Activated T-helper 2 cell treated with anti-CD3 and anti-CD28 coated beads, Interferon-gamma antibody, Interleukin-2, Interleukin-4, amounts not matched to agents 10 μg/mL and 5 μg/mL and 100 μg/mL, durations not matched to agents 14 hours and 24 hours and 36 hours (primary cell): ENCODE measurements at places on chromosomes 7 and 10. TPM values are rescaled to one million over a fixed set of nuclear protein-coding genes. Genes with fewer than 3 reads are reported as not detected.

DNA sequence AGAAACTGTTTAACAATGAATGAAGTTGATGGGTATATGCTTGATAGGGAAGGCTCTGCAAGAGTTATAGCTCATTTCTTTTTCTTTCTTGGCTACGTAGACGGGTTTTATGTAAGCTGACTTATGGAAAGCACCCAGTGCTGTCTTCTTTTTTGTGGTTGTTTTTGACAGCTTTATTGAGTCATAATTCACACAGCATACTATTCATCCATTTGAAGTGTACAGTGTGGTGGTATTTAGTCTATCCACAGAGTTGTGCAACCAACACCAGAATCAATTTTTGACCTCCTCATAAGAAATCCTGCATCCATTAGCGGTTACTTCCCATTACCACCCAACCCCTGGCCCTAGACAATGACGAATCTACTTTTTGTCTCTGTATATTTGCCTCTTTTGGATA is 240.6 kb upstream of the KIAA1217 start:
- no peak overlapping the region for H3K27ac ChIP-seq
- no peaks in the 10 kb centered on the region for H3K27me3 ChIP-seq
- H3K36me3 ChIP-seq = no peaks in the 10 kb centered on the region
- no peaks in the 10 kb centered on the region for H3K4me1 ChIP-seq
- DNase-seq = no peak

GRCh38 chr7:2181077-2181854 is 51.5 kb downstream of the MAD1L1 start:
- no peaks in the 10 kb centered on the region for H3K4me1 ChIP-seq
- H3K4me3 ChIP-seq = no peak overlapping the region
- H3K27ac ChIP-seq = no peak overlapping the region

GRCh38 chr10:104622598-104623209 is 18.4 kb upstream of the SORCS3 start:
- peaks cover 23% of the 10 kb centered on the region for H3K27me3 ChIP-seq
- no peaks in the 10 kb centered on the region for H3K4me1 ChIP-seq
- H3K27ac ChIP-seq = no peak overlapping the region
- DNase-seq = no peak
- H3K4me3 ChIP-seq = no peak overlapping the region

- H3K4me3 ChIP-seq = no peak overlapping the region
- H3K36me3 ChIP-seq = no peaks in the 10 kb centered on the region
- H3K4me1 ChIP-seq = no peaks in the 10 kb centered on the region
- H3K27me3 ChIP-seq = peaks cover 41% of the 10 kb centered on the region
- no peak for DNase-seq
Measured at GRCh38 chr10:70247360-70247759, 14.1 kb upstream of the PPA1 start.

DNA sequence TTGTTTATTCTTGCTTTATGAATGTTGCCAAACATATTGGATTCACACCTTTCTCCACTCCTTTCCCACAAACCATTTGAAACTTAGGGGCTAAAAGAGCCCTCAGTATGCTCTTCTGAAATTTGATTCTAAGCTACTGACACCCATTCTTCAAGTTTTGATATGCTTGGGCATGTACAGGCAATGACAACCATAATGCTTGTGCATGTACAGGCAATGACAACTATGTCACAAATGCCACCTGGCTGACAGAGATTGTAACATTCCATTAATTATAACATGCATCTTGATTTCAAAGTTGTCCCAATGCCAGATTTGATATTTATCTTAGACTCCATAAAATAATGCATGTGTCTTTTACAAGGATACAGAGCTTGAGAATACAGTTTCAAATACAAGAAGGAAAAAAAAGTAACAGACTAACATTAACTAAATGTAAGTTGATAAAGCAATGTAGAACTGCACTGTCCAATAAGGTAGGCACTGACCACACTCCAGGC is 17.5 kb upstream of the CDK1 start:
- H3K27me3 ChIP-seq = peaks cover 16% of the 10 kb centered on the region
- no peak overlapping the region for H3K4me3 ChIP-seq
- no peak overlapping the region for H3K27ac ChIP-seq
- DNase-seq = no peak

The ANKRD22 gene
- total RNA-seq = not detected in 2 replicates

DNA sequence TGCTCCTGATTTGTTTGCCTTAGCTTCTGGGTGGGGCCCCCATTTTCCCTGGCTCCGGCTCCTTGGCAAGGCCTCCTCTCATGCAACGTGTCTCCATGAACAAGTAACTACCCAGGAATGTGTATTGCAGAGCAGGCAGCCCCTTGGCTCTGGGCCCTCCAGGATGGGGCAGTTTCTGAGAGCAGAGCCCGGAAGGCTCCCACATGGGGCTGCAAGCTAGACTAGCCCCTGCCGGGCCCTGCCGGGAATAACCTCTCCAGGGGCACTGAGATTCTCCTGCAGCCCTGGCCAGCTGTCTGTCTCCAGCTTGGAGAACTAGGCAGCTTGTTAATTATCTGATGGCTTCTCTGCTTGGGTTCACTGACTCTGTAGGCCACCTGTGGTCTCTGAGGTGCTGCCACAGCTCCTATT is 184.0 kb upstream of the INHBA start:
- peaks cover 64% of the 10 kb centered on the region for H3K4me1 ChIP-seq
- no peaks in the 10 kb centered on the region for H3K27me3 ChIP-seq
- H3K27ac ChIP-seq = no peak overlapping the region
- peaks cover 18% of the 10 kb centered on the region for H3K36me3 ChIP-seq
- no peak for DNase-seq
- no peak overlapping the region for H3K4me3 ChIP-seq

The AKR1C8 gene
- not detected in 2 replicates for total RNA-seq

DNA sequence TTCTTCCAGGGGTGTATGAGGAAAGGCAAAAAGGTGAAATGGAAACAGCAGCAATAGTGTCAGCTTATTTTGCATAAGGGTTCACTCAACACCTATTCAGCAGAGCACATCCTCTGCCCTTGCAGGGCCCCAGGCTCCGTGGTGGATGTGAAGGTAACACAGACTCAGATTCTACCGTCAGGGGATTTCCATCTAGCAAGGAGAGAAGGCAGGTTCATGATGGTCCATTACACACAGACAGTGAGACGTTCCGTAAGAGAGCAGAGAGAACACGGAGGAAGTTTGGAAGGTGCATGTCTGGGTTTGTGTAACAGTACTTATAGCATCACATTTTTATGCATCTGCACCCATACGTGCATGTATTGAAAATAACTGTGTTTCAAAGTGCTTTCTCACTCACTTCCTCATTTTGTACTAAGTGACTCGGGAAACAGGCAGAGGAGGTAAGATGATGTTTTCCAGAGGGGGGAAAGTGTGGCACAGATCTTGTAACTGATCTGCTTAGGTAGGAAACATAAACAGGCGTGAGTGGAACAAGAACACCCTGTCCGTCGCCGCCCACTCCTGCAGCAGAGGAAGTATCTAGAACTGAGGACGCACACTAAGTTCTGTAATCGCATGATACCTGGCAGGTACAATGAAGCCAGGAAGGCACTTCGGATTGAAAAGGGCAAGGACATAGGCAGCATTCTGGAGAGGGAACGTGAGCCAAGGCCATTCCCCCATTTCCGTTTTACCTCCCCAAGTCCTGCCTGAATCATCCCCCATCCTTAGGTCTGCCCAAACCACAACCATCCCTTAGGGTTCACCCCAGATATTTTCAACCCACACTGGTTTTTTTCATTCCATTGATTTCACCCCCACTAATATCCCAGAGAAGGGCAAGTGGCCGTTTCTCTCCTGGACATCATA is 1.0 kb upstream of the ENO4 start:
- H3K4me1 ChIP-seq = no peaks in the 10 kb centered on the region
- H3K27ac ChIP-seq = no peak overlapping the region
- no peaks in the 10 kb centered on the region for H3K36me3 ChIP-seq
- no peak for DNase-seq
- H3K27me3 ChIP-seq = peaks cover 51% of the 10 kb centered on the region

The GIMAP1 gene
- 3.9 and 4.5 TPM in 2 replicates for total RNA-seq

DNA sequence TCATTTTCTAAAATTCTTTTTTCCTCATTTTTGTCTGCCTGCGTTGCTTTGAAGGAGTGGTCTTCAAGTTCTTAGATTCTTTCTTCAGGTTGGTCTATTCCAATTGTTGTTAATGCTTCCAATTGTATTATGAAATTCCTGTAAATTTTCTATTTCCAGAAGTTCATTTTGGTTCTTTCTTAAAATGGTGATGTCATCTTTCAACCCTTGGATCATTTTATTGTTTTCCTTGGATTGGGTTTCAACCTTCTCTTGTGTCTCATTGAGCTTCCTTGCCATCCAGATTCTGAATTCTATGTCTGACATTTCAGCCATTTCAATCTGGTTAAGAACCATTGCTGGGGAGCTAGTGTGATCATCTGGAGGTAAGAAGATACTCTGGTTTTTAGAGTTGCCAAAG is 33.1 kb downstream of the PNLIPRP2 start:
- H3K27ac ChIP-seq = no peak overlapping the region
- H3K4me1 ChIP-seq = no peaks in the 10 kb centered on the region
- no peak for DNase-seq
- peaks cover 3% of the 10 kb centered on the region for H3K27me3 ChIP-seq

The ASZ1 gene
- total RNA-seq = not detected in 2 replicates

- no peak overlapping the region for H3K27ac ChIP-seq
- H3K4me1 ChIP-seq = no peaks in the 10 kb centered on the region
- H3K4me3 ChIP-seq = no peak overlapping the region
- DNase-seq = no peak
- H3K27me3 ChIP-seq = peaks cover 17% of the 10 kb centered on the region
Measured at GRCh38 chr10:70074165-70074564, 21.5 kb downstream of the MACROH2A2 start.

- no peaks in the 10 kb centered on the region for H3K36me3 ChIP-seq
- H3K27me3 ChIP-seq = no peaks in the 10 kb centered on the region
- no peak overlapping the region for H3K27ac ChIP-seq
- no peaks in the 10 kb centered on the region for H3K4me1 ChIP-seq
- no peak overlapping the region for H3K4me3 ChIP-seq
- DNase-seq = no peak
Measured at GRCh38 chr7:130387628-130388403, 7.5 kb downstream of the CPA1 start.

DNA sequence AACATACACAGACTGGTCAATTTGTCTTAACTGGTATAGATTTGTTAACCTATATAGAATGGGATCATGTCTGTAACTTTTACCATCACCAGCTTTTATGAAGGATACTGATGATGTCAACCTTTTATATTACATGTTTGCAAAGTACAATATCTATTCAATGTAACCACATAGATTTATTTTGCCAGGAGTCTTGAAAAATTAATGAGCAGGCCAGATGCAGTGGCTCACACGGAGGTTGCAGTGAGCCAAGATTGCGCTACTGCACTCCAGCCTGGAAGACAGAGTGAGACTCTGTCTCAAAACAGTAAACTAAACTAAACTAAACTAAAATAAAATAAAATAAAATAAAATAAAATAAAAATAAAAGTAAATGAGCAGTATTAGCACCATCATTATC is 30.0 kb upstream of the PARD3 start:
- DNase-seq = no peak
- no peak overlapping the region for H3K4me3 ChIP-seq
- no peaks in the 10 kb centered on the region for H3K36me3 ChIP-seq
- no peaks in the 10 kb centered on the region for H3K27me3 ChIP-seq
- H3K27ac ChIP-seq = no peak overlapping the region
- no peaks in the 10 kb centered on the region for H3K4me1 ChIP-seq

DNA sequence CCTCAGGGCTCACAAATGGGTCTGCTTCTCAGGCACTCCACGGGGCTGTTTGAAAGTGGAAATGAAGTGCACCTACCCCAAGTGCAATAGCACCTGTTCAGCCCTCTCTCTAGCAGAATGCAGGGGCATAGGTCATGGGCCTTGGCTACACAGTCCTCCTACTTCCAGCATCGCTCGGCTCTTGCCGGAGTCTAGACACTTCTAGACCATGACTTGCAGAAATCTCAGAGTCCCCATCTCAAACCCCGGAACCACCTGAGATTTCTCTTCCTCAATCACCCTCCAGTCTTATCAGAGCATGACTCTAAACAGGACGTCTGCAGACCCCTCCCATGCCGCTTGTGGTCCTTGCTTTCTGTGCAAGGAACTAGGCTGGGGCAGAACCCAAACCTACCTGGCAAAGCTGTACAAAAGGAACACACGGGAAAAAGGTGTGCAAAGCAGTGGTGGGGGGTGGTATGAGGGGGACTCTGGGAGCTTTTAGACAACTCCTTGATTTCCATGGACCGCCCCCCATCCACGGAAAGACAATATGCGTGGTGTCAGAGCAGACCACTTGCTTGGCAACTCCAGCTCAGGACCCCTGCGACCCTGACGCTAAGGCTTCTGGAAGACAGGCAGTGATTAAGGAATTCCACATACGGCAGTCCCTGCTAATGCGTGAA is 13.8 kb downstream of the TMEM273 start:
- H3K27me3 ChIP-seq = no peaks in the 10 kb centered on the region
- no peak for DNase-seq
- no peak overlapping the region for H3K4me3 ChIP-seq
- peaks cover 62% of the 10 kb centered on the region for H3K4me1 ChIP-seq

- no peaks in the 10 kb centered on the region for H3K4me1 ChIP-seq
- H3K27me3 ChIP-seq = no peaks in the 10 kb centered on the region
- H3K36me3 ChIP-seq = no peaks in the 10 kb centered on the region
- no peak overlapping the region for H3K27ac ChIP-seq
- H3K4me3 ChIP-seq = no peak overlapping the region
Measured at GRCh38 chr7:1323178-1324027, 90.7 kb downstream of the UNCX start.

The DNAJC9 gene
- 50.8 and 52.7 TPM in 2 replicates for total RNA-seq

DNA sequence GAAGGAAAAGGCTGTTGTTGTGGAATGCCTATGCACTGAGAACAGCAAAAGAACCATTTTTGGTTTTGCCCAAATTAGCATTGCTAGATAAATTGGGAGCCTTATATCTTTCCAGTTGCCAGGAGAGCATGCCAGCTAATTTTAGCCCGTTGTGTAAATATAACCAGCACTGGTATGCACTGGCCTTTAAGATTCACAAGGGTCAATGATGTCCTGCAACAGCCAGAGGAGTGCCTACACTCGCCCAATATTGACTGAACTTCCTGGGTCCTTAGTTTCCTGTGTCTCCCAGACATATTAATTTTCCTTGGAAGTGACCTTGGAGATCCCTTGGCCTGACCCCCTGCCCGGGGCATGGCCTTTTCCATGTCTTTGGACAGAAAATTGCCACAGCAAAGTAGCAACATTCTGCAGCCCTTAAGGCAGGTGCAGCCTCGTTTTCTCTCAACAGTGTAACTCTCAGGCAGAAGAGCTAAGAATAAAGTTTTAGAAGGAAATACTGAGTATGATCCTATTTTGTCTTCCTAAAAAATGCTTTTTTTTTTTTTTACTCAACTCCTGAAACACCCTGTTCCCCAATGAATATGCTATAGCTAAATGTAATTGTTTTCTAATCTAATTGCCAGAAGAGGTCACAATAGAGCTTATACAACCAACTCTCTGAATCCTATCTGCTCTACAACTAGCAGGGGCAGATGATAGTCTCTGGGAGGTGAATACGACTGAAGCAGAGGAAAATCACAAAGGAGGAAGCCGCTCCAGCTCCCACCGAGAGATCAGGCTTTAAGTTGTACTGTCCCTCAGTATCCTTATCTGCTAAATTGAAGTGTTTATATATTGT is 131.9 kb upstream of the PCGF5 start:
- no peak overlapping the region for H3K4me3 ChIP-seq
- no peaks in the 10 kb centered on the region for H3K36me3 ChIP-seq
- no peak overlapping the region for H3K27ac ChIP-seq
- H3K4me1 ChIP-seq = no peaks in the 10 kb centered on the region
- no peak for DNase-seq
